A172 (cell line): ENCODE measurements at places on chromosomes 1 and 21.
A peak's percentile ranks its signal among the peaks of the same experiment; 100 is the strongest.

GRCh38 chr1:97088391-97088790, 366.8 kb downstream of the PTBP2 start:
- no peak for DNase-seq

- DNase-seq: no peak
Measured at GRCh38 chr1:184052750-184053149, 1.2 kb downstream of the TSEN15 start.

DNA sequence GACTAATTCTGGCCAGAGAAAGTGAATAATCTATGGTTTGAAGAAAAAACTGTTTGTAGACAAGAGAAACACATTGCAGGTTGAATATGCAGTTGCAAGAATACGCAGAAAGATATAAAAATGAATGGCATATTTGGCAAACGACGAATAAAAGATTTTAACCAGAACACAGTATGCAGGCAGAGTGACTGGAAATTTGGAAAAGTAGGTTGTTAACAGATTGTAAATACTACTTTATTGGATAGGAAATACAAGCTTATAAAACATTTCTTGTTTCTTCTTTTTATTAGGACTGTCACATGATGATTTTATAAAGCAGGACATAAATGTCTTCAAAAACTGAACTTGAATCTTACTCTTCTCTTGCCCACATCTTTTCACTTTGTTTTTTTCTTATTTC, 573.3 kb upstream of the PBX1 start:
- DNase-seq: no peak

DNA sequence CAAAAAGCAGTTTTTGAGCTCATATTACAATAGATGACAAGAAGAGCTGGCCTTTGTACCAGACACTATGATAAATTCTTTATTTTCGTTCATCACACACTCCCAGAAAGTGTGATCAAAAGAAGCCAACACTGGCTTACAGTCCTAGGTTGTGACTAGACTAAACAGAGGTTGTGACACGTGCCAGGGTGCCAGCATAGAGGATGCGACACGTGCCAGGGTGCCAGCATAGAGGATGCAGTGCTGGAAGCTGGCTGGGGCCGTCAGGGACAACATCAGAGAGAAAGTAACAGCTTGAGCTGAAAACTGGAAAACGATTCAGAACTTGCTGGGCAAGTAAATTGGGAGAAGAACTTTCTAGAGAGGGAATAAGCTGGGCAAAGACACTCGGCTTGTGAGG, 2.2 kb downstream of the MTARC1 start:
- DNase-seq: no peak

DNA sequence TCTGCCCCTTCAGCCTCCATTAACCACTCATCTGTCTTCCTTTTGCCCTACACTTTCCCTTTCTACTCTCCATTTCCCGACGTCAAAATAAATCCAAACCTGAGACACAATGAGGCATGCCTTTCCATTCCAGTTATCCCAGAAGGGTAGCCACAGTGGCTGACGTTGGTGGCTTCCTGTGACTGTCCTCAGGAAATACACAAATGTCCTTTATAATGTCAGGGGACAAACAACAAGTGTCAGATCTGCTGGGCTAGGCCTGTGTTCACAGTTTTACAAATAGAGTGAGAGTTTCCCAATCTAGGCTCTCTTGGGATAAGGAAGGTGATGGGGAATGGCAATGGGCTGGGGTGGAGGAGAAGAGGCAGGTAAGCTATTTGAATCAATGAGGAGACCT, 135.3 kb downstream of the BRINP2 start:
- no peak for DNase-seq

DNA sequence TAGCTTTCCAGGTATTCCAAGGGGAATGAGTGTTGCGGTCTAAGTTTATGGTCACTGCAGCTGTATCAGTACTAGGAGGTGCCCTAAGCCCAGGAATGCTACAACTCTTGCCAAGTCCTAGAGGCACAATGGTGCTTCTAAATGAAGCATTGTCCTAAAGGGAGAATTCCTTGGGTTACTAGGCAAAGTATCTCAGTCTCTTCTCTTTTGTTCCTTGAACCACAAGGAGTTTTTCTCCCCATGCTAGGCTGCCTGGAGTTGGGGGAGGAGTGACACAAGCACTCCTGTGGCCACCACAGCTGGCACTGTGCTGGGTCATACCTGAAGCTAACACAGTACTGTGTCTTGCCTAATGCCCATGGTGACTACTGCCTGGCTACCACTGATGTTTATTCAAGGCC, 50.7 kb downstream of the KMO start:
- DNase-seq: no peak

- DNase-seq: no peak
Measured at GRCh38 chr1:206739411-206740076, 31.0 kb upstream of the IL19 start.

DNA sequence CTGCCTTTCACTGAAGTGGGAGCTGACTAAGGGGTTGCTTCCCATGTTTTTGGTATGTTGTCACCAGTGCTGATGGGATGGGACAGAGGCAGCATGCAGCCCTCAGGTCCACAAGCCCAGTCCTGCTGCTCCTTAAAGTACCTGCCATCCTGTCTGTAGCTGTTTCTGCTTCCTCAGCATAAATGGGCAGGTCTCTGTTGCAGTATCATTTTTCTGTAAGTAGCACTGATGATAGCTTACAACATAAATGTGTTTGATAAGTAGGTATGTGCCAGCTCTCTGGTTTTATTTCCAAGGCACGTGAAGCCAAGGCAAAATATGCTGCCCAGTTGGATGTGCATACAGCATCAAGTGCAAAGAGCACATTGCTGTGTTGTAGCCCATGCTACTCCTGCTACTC, 173.0 kb downstream of the VPS13D start:
- DNase-seq: no peak

DNA sequence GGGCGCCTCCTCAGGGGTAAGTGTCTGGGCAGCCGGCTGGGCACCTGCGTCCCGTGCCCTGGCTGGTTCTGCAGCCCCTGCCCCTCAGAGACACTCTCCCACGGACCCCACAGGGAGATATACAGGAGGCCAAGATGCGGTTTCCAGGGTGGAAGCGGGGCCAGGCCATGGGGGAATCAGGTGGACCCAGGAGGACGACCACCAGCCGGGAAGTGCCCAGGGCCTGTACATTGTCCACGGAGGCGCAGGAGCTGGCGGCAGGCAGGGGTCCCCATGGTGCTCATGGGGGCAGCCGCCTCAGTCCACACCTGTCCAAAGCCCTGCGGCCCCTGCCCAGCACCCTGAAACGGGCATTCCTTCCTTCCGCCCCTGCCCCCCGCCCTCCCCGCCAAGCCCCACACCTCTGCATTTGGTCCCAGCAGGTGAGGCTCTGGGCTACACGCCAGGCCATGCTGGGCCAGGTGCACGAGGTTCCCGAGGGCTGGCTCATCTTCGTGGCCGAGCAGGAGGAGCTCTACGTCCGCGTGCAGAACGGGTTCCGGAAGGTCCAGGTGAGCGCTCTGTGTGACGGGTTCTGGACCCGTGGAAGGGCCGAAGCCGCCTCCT, 36.7 kb downstream of the SLC19A1 start:
- DNase-seq: no peak

GRCh38 chr21:22046576-22046975, 1048.4 kb downstream of the NCAM2 start:
- no peak for DNase-seq

GRCh38 chr1:189619682-189620332, 857.9 kb downstream of the BRINP3 start:
- peak; percentile 93 for DNase-seq

GRCh38 chr1:247430434-247430833, 14.5 kb downstream of the NLRP3 start:
- DNase-seq: no peak

DNA sequence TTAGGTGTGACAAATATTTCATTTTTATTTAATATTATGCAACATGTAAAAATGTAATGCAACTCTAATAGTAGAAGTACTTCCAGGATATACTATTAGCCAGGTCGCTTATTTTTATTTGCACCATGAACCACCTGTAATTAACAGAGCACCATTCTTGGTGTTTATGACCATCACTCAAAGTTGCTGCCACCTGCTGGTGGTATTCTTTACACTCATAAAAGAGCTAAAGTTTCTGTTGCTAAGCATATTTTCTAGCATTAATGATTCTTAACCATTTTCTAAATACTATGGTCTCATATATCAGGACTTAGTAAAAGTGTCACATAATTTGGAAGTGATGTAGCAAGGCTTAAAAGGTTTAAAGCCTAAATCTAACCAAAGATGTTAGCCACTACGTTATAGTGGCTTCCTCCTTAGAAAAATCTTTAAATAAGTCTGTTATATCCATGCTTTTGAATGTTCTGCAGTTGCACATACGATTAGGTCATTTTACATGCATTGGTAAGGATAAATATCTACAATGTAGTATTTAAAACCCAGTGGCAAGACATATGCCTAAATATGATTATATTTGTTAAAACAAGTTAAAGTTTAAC, 244.5 kb downstream of the NEGR1 start:
- peak; percentile 21 for DNase-seq

GRCh38 chr1:119006406-119007279, 18.5 kb upstream of the TBX15 start:
- DNase-seq: no peak

- no peak for DNase-seq
Measured at GRCh38 chr1:8525216-8525557, 207.3 kb downstream of the SLC45A1 start.

DNA sequence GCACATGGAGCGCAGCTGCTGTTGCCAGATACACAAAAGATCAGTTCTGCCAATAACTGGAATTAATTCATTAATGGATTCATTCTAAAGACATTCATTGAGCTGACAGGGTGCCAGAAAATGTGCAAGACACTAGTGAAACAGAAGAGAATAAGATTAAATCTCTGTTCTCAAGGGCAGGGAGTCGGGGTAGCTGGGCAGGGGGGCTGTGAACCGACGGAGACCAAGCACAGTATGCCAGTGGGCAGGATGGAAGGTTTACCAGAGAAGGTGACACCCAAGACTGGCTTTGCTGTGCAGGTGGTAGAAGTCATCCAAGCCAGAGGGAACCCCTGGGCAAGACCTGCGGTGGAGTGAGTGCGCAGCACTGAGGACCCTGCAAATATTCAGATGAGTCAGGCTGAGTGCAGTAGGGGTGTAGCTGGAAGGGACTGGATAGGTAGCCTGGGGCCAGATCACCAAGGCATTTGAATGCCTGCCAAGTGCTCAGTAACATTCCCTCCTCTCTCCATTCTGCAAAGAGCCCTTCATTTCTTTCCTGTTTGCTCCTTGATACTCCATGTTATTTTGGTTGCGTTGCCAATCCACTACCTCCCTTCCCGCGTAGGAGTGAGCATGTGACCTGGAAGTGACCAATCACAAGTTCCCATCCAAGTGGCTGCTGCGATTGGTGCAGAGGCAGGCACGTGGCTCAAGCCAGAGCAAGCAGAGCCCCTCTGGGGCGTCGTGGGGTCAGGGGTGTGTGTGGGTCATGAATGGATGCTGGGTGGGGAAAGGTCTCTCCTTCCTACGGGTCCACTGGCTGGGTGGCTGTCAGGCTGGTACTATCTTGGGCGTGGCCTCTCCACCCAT, 413.1 kb downstream of the PTPRU start:
- peak; percentile 41 for DNase-seq

GRCh38 chr1:165367375-165367993, 11.0 kb upstream of the LMX1A start:
- peak; percentile 65 for DNase-seq

DNA sequence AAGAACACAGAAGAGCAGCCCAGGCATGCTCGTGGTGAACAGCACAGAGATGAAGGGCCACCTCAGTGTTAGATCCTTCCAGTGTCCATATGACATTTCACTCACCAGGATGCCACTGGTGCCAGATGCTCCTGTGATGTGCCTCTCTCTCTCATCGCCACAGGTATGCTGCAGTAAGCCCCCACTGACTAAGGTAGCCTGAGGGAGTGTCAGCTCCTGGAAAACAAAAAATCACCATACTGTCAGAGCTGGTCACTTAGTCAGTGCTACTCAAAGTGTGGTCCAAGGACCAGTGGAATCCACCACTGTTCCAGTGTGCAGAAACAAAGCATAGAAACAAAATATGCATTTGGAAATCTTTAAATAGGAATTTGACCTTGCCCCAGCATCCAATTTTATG, 27.1 kb upstream of the BCL9 start:
- DNase-seq: no peak

DNA sequence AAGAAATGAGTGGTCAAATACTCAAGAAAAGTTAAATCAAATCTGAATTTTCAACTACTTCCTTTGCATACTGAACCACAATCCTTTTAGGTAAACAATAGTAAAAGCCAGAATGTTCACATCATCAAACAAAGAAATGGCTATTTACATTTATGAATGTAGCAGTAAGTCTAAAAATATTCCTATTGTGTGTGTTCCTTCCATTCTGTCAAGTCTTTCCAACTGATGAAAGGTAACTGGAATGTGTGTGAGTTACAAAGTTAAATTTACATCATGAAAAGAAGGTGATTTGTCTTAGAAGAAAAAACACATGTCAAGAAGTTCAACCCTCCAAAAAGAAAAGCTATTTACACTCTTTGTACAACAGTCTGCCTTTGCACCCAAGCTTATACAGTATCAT, 203.1 kb downstream of the SIPA1L2 start:
- DNase-seq: no peak

DNA sequence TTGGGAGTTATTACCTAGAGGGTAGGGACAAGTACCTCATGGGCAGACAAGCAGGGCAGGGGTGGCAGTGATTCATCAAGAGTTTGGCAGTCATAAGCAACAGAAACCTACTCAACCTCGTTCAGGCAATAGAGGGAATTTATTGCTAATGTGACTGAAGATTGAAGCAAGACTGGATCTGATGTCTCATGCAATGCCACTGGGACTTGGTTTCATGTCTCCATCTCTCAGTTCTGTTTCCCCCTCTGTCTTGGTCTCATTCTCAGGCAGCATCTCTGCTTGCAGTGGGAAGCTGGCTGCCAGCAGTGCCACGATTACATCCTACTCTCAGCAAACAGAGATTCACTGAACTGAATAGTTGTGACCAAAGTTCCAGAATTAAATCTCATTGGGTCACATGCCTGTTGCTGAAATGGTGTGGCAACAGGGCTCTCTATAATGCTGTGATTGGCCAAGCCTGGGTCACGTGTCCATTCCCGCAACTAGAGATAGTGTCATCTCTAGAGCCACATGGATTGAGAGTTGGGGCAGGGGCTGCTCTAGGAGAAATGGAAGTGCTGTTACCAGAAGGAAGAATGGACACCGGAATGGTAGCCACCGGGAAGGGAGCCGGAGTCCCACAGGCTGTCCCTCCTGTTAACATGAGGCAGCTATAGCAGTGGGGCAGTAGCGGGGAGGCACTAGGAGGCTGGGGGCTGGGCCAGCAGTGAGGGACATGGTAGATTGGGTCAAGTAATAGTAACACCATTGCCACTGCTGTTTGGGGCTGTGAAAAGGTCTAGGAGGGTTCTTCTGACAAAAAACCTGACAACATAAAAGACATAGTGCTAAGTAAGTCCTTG, 3.9 kb upstream of the CDC42 start:
- DNase-seq: no peak

- no peak for DNase-seq
Measured at GRCh38 chr1:223137455-223138085, 5.5 kb downstream of the TLR5 start.
